ENCODE measurements at places on chromosomes 7 and 10.
A peak's percentile ranks its signal among the peaks of the same experiment; 100 is the strongest.

DNA sequence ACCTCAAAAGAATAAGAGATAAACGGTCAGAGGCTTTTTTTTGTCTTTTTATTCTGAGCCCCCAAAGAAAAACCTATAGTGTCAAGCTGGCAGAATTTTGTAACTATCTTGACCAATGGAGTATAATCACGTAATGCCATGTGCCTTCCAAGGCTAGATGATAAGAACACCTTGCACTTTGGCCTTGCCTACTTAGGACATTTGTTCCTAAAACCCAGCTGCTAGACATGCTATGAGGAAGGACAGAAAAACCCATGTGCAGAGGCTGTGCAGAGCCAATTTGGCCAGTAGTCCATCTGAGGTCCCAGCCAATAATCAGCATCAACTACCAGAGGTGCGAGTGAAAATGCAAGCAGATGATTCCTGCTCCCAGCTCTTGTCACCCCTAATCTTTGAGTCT is 69.9 kb downstream of the EPDR1 start:
- DNase-seq, result no peak

- DNase-seq, result no peak
Measured at GRCh38 chr10:131269776-131270460, 41.6 kb downstream of the TCERG1L start.

GRCh38 chr7:15086131-15086611 is 183.6 kb upstream of the DGKB start:
- peak; percentile 9 for DNase-seq

- no peak for DNase-seq
Measured at GRCh38 chr7:120955577-120956149, 5.1 kb downstream of the ING3 start.

- DNase-seq, result no peak
Measured at GRCh38 chr10:124063750-124064603, 29.4 kb downstream of the CHST15 start.

DNA sequence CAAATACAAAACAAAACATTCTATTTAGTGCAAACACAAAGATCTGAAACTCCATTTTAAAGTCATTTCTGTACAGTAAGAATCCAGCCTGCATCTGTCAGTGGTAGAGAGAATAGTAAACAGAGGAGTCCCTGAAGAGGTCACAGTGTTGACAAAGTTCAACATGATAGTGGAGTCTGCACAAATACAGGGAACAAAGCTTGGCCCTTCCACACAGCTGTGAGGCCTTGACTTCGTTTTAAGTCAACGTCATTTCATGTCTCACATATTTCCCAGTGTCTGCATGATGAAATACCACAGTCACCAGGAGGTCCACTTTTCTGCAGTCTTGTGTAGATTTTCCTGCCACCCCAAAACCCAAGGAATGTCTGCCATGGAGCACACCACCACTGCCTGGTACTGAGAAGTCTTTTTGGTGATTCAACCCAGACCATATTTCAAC is 33.0 kb downstream of the CYP26A1 start:
- DNase-seq, result no peak

- no peak for DNase-seq
Measured at GRCh38 chr7:67486401-67486800, 489.8 kb downstream of the TYW1 start.
